Breast epithelium (tissue), 4 donors: ENCODE measurements at places on chromosomes 7 and 10. TPM values are rescaled to one million over a fixed set of nuclear protein-coding genes. Genes with fewer than 3 reads are reported as not detected.

DNA sequence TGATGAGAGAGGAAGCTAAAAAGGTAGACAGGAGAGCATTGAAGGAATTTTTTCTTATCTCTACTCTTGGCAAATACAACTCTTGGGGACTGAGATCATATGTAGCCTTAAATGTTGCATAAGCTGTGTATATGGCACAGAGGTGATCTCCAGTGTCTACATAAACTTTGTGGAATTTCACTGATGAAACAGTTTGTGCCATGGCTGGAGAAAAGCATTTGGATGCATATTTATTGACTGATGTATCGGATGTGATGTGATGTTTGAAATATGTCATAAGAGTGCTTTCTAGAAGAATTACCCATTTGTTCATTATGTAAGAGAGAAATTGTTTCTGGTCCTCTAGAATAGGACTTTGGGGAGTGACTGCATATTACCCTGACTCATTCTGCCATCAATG is 244.9 kb upstream of the LRRTM3 start:
- H3K36me3 ChIP-seq, result no peaks in the 10 kb centered on the region
- H3K27me3 ChIP-seq, result no peaks in the 10 kb centered on the region
- no peaks in the 10 kb centered on the region for H3K4me1 ChIP-seq
- H3K4me3 ChIP-seq, result no peak overlapping the region

GRCh38 chr7:148807436-148807835 is 76.7 kb downstream of the EZH2 start:
- H3K27ac ChIP-seq, result no peak overlapping the region
- H3K4me3 ChIP-seq, result no peak overlapping the region
- H3K4me1 ChIP-seq, result no peaks in the 10 kb centered on the region
- no peaks in the 10 kb centered on the region for H3K27me3 ChIP-seq
- no peak for DNase-seq
- H3K36me3 ChIP-seq, result no peaks in the 10 kb centered on the region

DNA sequence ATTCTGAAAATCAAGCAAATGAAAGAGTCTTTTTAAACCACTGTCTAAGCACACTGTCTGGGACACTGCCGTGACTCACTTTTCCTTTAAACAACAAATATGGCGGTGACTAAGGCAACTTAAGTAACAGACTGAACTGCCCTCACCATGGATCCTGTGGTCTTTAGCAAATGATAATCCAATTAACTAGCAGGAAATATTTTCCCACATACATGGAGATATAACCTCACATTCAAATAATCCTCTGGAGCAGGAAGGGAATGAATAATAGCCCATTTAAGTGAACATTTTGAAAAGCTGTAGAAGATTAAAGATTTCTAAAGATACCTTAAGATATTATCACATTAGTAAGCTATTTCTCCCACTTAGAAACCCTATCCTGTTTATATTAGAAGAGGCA is 40.3 kb upstream of the LRRC17 start:
- no peak overlapping the region for H3K27ac ChIP-seq
- no peak for DNase-seq
- H3K4me1 ChIP-seq, result no peaks in the 10 kb centered on the region
- H3K27me3 ChIP-seq, result no peaks in the 10 kb centered on the region

- no peaks in the 10 kb centered on the region for H3K27me3 ChIP-seq
- no peak for DNase-seq
- no peak overlapping the region for H3K4me3 ChIP-seq
Measured at GRCh38 chr7:45720989-45721388, 146.8 kb downstream of the ADCY1 start.

GRCh38 chr7:37757563-37757962 is 74.0 kb downstream of the GPR141 start:
- H3K36me3 ChIP-seq, result no peaks in the 10 kb centered on the region
- H3K27me3 ChIP-seq, result no peaks in the 10 kb centered on the region
- no peak for DNase-seq

DNA sequence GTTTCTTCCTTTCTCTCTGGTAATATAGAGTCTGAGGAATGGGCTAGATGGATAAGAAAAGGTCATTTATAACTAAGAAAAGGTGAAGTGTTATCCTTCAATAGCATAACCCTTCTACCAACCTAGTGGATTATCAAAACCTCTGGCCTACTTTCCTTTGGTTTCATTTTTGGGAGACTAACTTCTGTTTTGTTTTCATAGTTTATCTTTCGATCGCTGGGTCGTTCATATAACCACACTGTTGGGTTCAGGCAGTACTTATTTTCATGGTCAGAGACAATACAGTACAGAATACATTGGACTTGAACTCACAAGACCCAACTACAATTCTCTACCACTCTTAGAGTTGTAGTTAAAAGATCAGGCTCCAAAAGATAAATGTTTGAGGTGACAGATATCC is 86.5 kb downstream of the UBE2H start:
- no peak overlapping the region for H3K4me3 ChIP-seq
- no peaks in the 10 kb centered on the region for H3K36me3 ChIP-seq
- peaks cover 5% of the 10 kb centered on the region for H3K4me1 ChIP-seq
- no peak for DNase-seq
- H3K27ac ChIP-seq, result peak overlapping the region; percentile 78
- no peaks in the 10 kb centered on the region for H3K27me3 ChIP-seq

GRCh38 chr10:2885288-2886278 is 181.8 kb upstream of the PFKP start:
- H3K4me3 ChIP-seq, result no peak overlapping the region
- H3K4me1 ChIP-seq, result no peaks in the 10 kb centered on the region

DNA sequence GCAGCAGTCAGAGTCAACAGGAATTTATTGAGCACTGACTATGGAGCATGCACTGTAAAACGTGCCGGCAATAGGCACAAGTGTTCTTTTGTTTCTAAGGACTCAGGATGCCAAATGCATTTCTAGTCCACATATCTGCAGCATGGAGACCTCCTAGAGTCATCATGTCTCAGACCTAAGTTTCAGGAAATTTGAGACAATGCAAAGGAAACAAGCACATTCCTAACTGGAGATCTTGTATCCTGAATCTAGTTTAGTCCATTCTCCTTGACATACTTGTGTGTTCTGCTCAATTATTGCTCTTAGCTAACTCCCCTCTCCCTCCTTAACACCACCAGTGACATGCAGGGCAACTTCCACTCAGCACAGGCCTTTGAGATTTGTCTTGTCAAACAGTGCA is 173.2 kb downstream of the ZNF438 start:
- no peaks in the 10 kb centered on the region for H3K27me3 ChIP-seq
- H3K4me1 ChIP-seq, result peaks cover 2% of the 10 kb centered on the region
- H3K4me3 ChIP-seq, result no peak overlapping the region
- H3K36me3 ChIP-seq, result no peaks in the 10 kb centered on the region
- DNase-seq, result no peak
- H3K27ac ChIP-seq, result no peak overlapping the region

DNA sequence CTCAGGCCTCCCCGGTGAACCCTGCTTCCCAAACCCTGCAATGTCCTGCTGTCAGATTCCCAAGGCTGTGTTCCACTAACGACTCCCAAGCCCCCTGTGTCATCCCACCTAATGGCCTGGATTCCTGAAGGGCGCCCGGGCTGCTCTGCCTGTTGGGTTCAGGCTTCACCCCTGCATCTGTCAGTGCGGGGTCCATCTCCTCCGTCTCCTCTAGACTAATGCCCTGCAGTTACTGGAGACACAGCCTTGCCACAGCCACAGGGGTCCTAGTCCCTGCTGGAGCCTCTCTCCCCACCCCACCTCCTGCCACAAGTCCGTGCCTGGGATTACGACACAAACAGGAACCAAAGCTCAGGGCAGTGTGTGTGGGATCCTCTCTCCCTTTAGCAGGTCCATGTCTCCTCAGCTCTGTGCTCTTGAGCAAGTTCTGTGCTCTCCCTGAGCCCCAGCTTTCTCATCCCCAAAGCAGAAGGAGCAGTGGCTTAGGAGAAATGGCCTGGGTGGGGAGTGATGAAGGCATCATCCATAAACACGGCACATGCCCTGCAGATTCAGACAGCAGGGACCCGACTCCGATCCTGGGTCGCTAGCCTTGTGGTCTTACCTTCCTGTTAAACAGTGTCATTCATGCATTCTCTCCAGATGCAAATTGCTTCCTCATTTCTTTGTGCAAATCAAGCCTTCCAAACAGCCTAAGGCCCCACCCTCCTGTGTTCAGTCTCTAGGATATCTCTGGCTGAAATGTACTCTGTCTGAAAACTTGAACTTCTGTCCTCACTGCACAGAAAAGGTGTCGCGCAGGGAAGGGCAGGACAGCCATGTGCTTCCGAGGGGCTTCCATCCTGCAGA is 8.2 kb upstream of the RBP3 start:
- H3K4me3 ChIP-seq, result no peak overlapping the region
- no peak for DNase-seq
- no peaks in the 10 kb centered on the region for H3K36me3 ChIP-seq
- H3K27ac ChIP-seq, result no peak overlapping the region

- H3K4me1 ChIP-seq, result no peaks in the 10 kb centered on the region
- no peak for DNase-seq
- H3K4me3 ChIP-seq, result no peak overlapping the region
- no peaks in the 10 kb centered on the region for H3K36me3 ChIP-seq
- no peak overlapping the region for H3K27ac ChIP-seq
Measured at GRCh38 chr7:84017651-84018050, 176.9 kb downstream of the SEMA3A start.

GRCh38 chr7:5626498-5626897 is 155.0 kb downstream of the RNF216 start:
- DNase-seq, result no peak
- H3K4me1 ChIP-seq, result no peaks in the 10 kb centered on the region
- H3K4me3 ChIP-seq, result no peak overlapping the region
- H3K27me3 ChIP-seq, result no peaks in the 10 kb centered on the region
- no peak overlapping the region for H3K27ac ChIP-seq

DNA sequence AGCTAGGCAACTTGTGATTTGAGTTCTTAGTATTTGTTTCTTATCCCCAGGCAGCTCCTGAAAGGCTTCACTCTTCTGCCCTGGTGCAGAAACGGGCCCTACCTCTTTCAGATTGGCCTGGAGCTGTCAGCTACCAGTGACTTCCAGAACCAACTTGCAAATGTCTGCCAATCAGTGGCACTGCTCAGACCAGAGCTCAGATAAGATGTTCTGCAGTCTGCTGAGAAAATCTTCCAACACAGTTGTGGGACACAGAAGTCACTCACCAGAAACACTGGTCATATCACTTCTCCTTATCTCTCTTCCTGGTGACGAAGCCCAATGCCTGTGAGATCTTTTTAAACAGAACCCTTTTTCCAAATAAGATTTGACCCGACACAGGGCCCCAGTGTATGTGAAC is 81.9 kb upstream of the DUSP5 start:
- no peak overlapping the region for H3K4me3 ChIP-seq
- no peaks in the 10 kb centered on the region for H3K36me3 ChIP-seq
- H3K4me1 ChIP-seq, result no peaks in the 10 kb centered on the region
- DNase-seq, result no peak
- H3K27ac ChIP-seq, result no peak overlapping the region

GRCh38 chr10:83678850-83679249 is 460.5 kb upstream of the GHITM start:
- no peak overlapping the region for H3K4me3 ChIP-seq
- H3K27ac ChIP-seq, result no peak overlapping the region
- no peak for DNase-seq
- H3K36me3 ChIP-seq, result no peaks in the 10 kb centered on the region
- no peaks in the 10 kb centered on the region for H3K4me1 ChIP-seq

DNA sequence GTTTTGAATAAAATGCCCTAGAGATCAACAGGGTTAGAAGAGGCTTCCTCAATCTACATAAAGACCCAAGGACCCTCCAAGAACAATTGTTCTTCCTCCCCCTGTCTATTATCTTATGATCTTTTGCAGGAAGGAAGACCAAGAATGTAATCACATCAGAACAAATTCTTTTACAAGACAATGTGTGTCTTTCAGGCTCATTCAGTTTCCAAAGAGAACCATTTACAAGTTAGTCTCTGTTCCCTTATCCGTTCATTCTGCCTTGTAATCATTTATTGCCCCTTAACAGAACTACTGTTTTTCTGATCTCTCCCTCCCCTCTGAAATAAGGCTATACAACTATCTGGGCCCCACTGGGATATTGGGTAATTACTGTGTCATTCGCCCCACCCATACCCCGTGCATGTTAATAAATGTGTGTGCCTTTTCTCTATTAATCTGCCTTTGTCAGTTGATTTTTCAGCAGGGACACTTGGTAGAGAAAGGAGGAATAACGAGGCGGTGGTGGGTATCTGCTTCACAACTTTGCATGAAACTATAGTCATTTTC is 5.7 kb upstream of the MKRN1 start:
- H3K4me1 ChIP-seq, result no peaks in the 10 kb centered on the region
- no peak for DNase-seq
- H3K27me3 ChIP-seq, result no peaks in the 10 kb centered on the region
- H3K4me3 ChIP-seq, result no peak overlapping the region

GRCh38 chr10:17961551-17962422 is 10.1 kb downstream of the SLC39A12 start:
- DNase-seq, result no peak
- no peak overlapping the region for H3K4me3 ChIP-seq
- H3K27me3 ChIP-seq, result no peaks in the 10 kb centered on the region
- no peaks in the 10 kb centered on the region for H3K4me1 ChIP-seq

- no peaks in the 10 kb centered on the region for H3K4me1 ChIP-seq
- no peak overlapping the region for H3K4me3 ChIP-seq
- no peaks in the 10 kb centered on the region for H3K36me3 ChIP-seq
Measured at GRCh38 chr7:155426543-155427410, 31.2 kb upstream of the EN2 start.

GRCh38 chr7:120160166-120160565 is 112.8 kb upstream of the KCND2 start:
- H3K27me3 ChIP-seq, result no peaks in the 10 kb centered on the region
- no peaks in the 10 kb centered on the region for H3K4me1 ChIP-seq
- H3K27ac ChIP-seq, result no peak overlapping the region
- no peak overlapping the region for H3K4me3 ChIP-seq
- H3K36me3 ChIP-seq, result no peaks in the 10 kb centered on the region

DNA sequence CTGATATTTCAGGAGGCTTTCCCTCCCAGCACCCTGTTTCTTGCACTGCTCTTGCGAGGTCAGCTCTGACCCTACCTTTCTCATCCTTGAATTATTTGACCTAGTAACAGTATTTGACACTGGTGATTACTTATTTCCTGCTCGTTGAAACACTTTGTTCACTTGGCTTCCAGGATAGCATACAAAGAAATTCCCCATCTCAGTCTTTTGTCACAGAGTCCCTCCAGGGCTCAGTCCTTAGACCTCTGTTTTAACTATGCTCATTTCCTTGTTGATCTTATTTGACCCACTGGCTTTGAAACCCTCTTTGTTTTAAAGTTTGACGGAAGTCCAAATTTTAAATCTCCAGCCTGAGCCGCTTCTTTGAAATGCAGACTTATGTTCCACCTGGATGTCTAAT is 29.9 kb downstream of the BMPR1A start:
- no peaks in the 10 kb centered on the region for H3K4me1 ChIP-seq
- no peaks in the 10 kb centered on the region for H3K27me3 ChIP-seq
- peak overlapping the region; percentile 68 for H3K27ac ChIP-seq
- DNase-seq, result no peak
- H3K36me3 ChIP-seq, result no peaks in the 10 kb centered on the region

Gene CARD11
- total RNA-seq, result 2.9 TPM

Gene MMD2
- total RNA-seq, result not detected

Gene FAM20C
- total RNA-seq, result 71.0 TPM

Gene NAT16
- total RNA-seq, result not detected

Gene TRPV5
- not detected for total RNA-seq

Gene IL2RA
- 0.33 TPM for total RNA-seq

Gene PIK3CG
- total RNA-seq, result 3.3 TPM

Gene GIMAP8
- total RNA-seq, result 11.5 TPM
